T-helper 2 cell (primary cell): ENCODE measurements at places on chromosomes 3 and 15.

DNA sequence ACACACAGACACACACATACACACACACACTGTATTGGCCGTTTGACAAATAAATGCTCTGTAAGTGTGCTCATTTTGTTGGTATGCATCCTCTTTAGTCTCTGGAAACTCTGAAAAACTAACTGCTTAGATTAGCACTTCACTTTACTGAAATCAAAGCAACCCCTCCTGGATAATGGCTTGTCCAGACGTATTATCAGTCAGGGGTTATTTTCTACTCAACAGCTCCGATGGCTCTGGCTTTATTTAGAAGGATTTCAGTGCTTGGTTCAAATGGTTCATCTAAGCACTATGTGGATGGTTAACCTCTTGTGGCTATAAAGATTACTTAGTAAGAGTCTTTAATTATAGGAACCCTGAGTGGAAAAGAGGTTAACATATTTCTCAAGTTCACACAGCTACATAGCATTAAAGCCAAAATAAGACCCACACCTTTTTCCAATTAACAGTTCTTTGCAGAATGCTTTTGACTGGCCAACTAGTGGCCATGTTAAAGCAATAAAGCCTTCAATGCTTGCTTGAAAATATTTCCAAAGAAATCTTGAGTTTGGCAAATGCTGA, 516.1 kb upstream of the NAALADL2 start:
- no peak for DNase-seq

DNA sequence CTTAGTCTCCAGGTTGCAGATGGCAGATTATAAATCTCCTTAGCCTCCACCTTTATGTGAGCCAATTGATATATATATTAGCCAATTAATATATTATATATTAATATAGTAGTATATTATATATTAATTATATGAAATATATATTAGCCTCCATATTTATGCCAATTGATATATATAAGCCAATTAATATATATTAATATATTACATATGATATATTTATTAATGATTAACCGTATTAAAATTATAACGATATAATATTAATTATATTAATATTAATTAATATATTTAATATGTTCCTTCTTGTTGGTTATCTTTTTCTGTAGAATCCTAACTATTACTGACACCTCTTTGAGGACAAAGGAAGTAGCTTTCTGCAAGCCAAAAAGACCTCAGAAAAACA, 972.5 kb downstream of the GBE1 start:
- DNase-seq: no peak

- DNase-seq: no peak
These were observed 7.9 kb upstream of the BCL2A1 start for GRCh38 chr15:79978655-79979514.

DNA sequence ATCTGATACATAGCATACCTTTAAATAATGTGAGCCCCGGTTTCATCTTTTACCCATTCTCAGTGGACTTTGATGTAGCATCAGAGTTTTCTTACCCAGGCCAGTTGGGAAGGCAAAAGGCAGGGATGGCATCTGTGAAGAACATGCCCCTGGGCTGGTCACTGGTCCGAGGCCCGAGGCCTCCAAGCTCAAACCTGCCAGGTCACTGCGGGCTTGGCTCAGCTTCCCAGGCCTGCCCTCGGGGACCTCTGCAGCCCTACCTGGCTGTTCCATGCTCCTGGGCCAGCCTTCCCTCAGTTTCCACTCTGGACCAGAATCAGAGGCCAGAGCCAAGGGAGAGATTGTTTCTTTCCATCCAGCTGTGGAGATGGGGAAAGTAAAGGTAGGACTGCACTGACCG, 26.9 kb downstream of the NR1I2 start:
- no peak for DNase-seq

DNA sequence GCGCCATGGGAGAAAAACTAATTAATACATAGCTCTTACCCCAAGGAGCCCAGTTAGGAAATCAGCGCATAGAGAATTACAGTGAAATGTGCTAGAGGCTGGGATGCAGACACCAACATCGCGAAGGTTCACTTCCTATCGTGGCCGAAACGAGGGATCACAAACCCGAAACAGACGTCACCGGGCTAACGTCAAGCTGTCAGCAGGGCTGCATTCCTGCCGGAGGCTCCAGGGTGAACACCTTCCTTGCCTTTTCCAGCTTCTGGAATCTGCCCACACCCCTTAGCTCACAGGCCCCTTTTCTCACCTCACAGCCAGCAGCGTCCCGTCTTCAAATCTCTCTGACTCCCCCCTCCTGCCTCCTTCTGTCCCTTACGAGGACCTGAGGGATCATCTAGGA, 13.0 kb downstream of the GP5 start:
- DNase-seq: no peak

DNA sequence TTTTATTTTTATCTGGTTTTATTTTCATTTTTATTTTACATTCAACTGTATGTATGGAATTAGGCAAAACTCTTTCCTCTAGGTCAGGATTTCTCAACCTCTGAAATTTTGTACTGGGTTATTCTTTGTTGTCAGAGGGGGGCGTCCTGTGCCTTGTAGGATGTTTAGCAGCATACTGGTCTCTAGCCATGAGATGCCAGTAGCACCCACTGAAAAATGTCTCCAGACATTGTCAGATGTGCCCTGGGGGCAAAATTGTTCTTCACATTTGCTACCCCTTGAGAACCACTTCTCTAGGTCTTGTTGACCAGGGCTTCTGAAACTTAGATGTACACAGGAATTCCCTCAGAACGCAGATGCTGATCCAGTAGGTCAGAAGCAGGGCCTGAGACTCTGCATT, 5.4 kb downstream of the CHRNA5 start:
- no peak for DNase-seq

- no peak for DNase-seq
These were observed 97.7 kb upstream of the TSPAN3 start for GRCh38 chr15:77168616-77169015.

- no peak for DNase-seq
These were observed 18.7 kb upstream of the APH1B start for GRCh38 chr15:63258658-63259057.

DNA sequence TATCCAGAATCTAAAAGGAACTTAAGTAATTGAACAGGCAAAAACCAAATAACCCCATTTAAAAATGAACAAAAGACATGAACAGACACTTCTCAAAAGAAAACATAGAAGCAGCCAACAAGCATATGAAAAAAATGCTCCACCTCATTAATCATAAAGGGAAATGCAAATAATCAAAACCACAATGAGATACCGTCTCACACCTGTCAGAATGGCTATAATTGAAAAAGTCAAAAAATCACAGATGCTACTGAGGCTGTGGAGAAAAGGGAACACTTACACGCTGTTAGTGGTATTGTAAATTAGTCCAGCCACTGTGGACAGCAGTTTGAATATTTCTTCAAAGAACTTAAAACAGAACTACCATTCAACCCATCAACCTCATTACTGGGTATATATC, 220.7 kb downstream of the MEX3B start:
- no peak for DNase-seq

DNA sequence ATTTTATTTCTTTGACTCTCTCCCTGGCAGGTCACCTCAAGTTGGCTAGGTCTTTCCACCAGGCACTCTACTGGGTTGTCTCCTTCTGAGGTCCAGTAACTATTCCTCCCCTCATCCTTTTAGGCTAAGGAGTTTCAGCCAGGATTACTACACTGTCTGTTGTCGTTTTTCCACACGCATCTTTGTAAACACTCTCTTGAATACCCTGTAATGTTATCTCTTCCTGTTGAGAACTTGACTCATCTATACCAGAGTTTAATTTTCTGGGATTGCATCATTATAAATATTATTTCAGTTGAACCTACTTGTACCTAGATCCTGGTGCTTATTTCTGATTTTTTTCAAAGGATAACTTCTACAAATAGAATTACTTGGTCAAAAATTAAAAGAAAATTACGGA, 138.3 kb downstream of the SQOR start:
- DNase-seq: no peak

- DNase-seq: no peak
These were observed 10.1 kb downstream of the VPS13C start for GRCh38 chr15:62050115-62050514.

- DNase-seq: no peak
These were observed 163.0 kb upstream of the TMCO5A start for GRCh38 chr15:37771465-37771864.

GRCh38 chr15:70097321-70098152, at the start of gene TLE3:
Gene TLE3, minus strand, starts transcription at chr15:70097917. Its CDS starts 1,119 bp downstream, at chr15:70096798.
- peak; percentile 99 for DNase-seq

GRCh38 chr3:53142986-53143385, 12.8 kb upstream of the RFT1 start:
- no peak for DNase-seq

- DNase-seq: no peak
These were observed 553 bp upstream of the TNNC1 start for GRCh38 chr3:52454250-52454937.

DNA sequence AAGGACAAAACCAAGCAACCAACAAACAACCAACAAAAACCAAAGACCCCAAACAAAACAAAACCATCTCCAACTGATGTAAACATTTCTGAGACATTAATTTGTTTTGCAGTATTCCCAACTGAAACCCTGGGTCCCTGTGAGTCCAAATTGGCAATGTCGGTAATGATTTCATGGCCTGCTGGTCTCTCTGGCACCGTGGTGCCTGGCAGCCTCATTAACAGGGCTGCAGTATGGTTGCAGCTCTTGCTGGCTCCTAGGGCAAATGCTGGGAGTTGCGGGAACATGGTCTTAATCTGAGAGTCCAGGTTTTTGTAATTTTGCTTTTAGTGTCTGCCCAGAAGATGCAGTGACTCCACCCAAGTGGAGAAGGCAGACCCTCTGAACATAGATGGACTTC, 128.3 kb downstream of the SV2B start:
- no peak for DNase-seq

- no peak for DNase-seq
These were observed 89.3 kb downstream of the ST6GAL1 start for GRCh38 chr3:187019542-187020072.

DNA sequence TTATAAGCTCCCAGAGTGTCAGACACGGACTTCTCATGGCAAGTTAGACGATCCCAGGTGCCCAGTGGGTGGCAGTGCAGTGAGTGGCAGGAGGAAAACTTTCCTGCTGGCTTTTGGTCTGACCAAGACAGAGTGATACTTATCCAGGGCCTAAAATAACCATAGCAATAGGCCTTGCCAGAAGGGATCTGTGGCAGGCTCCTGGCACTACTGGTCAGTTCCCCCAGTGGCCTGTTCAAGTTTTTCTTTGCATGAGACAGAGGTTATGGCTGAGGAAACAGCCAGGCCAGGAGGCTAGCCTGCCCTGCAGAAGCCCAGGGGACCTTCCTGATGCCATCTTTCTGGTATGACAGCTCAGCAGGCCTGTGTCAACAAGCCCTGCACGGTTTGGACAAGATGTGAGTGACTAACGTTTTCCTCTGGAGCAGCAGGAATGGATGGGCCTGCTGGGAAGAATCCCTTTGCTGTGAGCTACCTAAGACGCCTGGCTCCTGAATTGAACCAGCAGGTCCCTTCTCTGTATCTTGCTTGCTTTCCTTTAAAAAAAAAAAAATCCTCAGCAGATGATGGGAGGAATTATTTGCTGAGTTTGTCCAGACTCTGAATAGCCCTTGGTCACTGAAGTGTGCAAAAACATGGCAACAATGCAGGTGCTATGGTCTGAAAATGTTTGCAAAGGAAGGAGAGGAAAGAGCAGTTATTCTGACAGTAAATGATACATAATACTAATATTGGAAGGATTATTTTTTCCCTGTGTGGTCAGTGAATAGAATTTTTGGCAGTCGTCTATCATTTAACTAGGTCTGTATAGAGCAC, 18.0 kb downstream of the SCG5 start:
- DNase-seq: no peak

DNA sequence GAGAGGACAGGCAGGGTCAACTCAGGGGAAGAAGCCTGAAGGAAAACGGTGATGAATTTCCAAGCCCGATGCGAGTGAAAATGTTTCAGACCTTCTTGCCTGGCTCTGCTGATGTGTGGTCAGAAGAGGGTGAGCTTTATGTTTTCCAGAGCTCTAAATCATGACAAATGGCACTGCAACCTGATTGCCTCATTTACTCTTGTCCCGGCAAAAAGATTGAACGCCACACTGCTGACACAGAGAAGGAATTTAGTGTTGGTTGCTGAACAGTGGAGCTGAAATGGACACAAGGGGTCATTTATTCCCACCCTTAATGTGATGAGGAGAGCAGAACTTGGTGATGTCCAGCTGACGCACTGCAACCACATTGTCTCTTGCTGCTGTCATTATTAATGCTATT, 36.1 kb upstream of the GABRG3 start:
- no peak for DNase-seq

GRCh38 chr3:13159890-13160289, 86.7 kb upstream of the IQSEC1 start:
- DNase-seq: no peak

- no peak for DNase-seq
These were observed 407.7 kb downstream of the FOXP1 start for GRCh38 chr3:71175691-71176365.

DNA sequence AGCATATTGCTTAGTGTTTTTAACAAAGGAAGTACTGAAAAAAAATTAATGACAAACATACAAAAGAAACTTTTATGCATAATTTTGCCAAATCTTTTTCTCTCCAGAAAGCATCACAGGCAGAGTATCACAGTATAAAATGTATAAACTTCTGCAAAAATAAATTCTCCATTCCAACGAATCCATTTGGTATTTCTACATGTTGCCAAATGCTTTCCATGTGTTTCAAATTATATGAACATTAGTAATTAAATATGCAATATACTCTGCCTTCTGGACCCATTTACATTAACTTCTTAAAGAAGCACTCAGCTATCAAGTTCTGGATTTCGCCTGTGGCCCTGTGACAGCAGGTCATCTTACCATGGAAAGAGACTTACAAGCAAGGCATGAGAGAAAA, 189.1 kb upstream of the ALCAM start:
- no peak for DNase-seq

DNA sequence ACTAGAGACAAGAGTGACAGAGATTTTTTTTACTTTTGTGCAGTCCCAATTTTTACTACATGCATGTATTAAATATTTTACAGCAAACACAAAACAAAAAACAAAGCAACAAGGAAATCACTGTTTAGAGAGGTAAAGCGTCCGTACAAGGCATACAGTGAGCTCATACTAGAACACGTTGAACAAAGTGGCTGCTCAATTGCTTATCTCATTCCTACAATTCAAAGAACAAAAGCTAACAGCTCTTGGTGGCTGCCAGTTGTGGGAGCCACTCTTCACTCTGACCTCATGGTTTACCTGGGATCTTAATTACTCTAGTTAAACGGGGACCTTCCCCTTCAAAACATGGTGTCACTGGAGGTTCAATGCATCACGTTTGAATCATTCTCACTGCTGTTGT, 7.6 kb upstream of the ARHGEF26 start:
- no peak for DNase-seq

GRCh38 chr3:159520638-159521037, 468.0 kb upstream of the IL12A start:
- DNase-seq: no peak

GRCh38 chr3:40886660-40887425, 312.5 kb upstream of the CTNNB1 start:
- DNase-seq: no peak
